Thyroid gland (tissue), 4 donors: ENCODE measurements at places on chromosomes 2 and 18. TPM values are rescaled to one million over a fixed set of nuclear protein-coding genes. Genes with fewer than 3 reads are reported as not detected.
A peak's percentile ranks its signal among the peaks of the same experiment; 100 is the strongest.

PTPN2 gene
- total RNA-seq = 34.6 TPM

DNA sequence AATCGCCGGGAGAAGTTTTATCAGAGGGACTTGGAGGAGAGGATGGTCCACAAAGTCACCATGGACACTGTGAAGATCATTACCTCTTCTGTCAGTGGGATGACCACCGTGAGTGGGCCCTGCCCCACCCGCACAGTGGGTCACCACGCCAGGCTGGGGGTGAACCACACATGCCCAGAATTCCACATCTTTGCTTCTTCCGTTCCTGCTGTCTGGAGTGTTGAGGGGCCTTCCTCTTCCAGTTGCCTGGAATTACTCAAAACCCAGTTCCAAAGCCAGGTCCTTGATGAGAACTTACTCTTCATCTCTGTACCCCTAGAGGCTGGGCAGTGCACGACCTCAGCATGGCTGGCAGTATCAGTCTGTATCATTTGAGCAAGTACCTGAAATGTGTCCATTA, 22.1 kb downstream of the MROH2A start:
- no peak for DNase-seq
- peak overlapping the region; percentile 12 for H3K27ac ChIP-seq
- H3K36me3 ChIP-seq = no peaks in the 10 kb centered on the region
- H3K4me3 ChIP-seq = no peak overlapping the region

GRCh38 chr2:187875261-187876141, 321.3 kb upstream of the TFPI start:
- H3K4me3 ChIP-seq = no peak overlapping the region
- H3K27ac ChIP-seq = no peak overlapping the region
- no peaks in the 10 kb centered on the region for H3K27me3 ChIP-seq
- no peaks in the 10 kb centered on the region for H3K36me3 ChIP-seq
- H3K4me1 ChIP-seq = no peaks in the 10 kb centered on the region

GRCh38 chr2:1556776-1557466, 143.7 kb downstream of the TPO start:
- no peaks in the 10 kb centered on the region for H3K27me3 ChIP-seq
- no peaks in the 10 kb centered on the region for H3K4me1 ChIP-seq
- H3K4me3 ChIP-seq = no peak overlapping the region
- H3K27ac ChIP-seq = no peak overlapping the region
- peak; percentile 89 for DNase-seq
- H3K36me3 ChIP-seq = peaks cover 21% of the 10 kb centered on the region

DNA sequence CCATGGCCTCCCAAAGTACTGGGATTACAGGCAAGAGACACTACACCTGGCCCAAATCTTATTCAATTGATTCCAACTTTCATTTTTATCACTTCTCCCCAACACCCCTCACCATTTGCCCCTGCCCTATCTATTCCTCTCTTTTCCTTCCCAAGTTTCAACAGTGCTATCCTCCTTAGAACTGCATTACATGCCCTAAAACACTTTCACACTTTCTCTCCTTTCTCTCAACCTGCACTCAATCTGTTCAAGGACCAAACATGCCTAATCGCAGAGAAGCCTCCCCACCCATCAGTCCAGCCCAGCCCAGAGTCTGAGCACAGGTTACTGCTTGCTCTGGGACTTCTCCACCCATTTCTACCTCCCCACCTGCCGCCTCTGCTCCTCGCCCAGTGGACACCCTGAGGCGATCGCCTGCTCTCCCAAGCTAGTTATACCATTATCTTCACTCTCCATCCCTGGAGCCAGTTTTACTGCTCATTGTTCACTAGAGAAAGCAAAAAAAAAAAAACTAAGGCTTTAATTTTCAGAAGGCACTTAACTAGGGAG, 23.7 kb upstream of the DSG1 start:
- H3K4me3 ChIP-seq = no peak overlapping the region
- H3K27me3 ChIP-seq = no peaks in the 10 kb centered on the region
- no peak overlapping the region for H3K27ac ChIP-seq
- no peaks in the 10 kb centered on the region for H3K4me1 ChIP-seq

MYOM1 gene
- total RNA-seq = 3.0 TPM

CPLX4 gene
- not detected for total RNA-seq

GRCh38 chr2:126534478-126534877, 121.5 kb upstream of the GYPC start:
- no peak overlapping the region for H3K27ac ChIP-seq
- DNase-seq = no peak
- no peaks in the 10 kb centered on the region for H3K27me3 ChIP-seq
- H3K4me3 ChIP-seq = no peak overlapping the region

- H3K27me3 ChIP-seq = no peaks in the 10 kb centered on the region
- no peaks in the 10 kb centered on the region for H3K36me3 ChIP-seq
- no peak overlapping the region for H3K4me3 ChIP-seq
- H3K4me1 ChIP-seq = no peaks in the 10 kb centered on the region
- DNase-seq = no peak
Observed at GRCh38 chr18:79570266-79571201, 109.1 kb upstream of the CTDP1 start.

MATN3 gene
- not detected for total RNA-seq

AP1S3 gene
- total RNA-seq = 51.3 TPM

THOC1 gene
- 111 TPM for total RNA-seq

DNA sequence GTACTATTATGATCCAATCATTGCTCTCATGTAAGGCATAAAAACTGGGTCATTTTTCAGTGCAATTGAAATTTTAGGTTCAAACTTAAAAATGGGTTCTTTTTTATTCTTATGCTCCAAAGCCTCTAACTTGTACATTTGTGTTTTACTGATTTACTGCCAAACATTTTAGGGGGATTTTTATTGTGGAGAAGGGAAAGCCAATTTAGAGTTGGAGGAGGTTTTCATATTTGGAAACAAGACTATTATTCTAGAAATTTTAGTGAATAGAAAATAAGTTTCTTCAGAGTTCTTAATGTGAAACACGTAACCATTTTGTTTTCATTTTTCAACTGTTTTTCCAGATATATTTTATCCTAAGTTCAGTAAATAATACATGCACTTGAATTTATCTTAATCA, 138.6 kb downstream of the DOCK10 start:
- no peaks in the 10 kb centered on the region for H3K27me3 ChIP-seq
- H3K4me3 ChIP-seq = no peak overlapping the region
- DNase-seq = no peak
- H3K36me3 ChIP-seq = no peaks in the 10 kb centered on the region
- no peak overlapping the region for H3K27ac ChIP-seq

- peaks cover 19% of the 10 kb centered on the region for H3K4me1 ChIP-seq
- H3K4me3 ChIP-seq = no peak overlapping the region
- no peak for DNase-seq
Observed at GRCh38 chr2:218863021-218863520, 3.5 kb downstream of the WNT6 start.

- no peak for DNase-seq
- no peak overlapping the region for H3K27ac ChIP-seq
- no peaks in the 10 kb centered on the region for H3K27me3 ChIP-seq
- H3K4me1 ChIP-seq = no peaks in the 10 kb centered on the region
- no peak overlapping the region for H3K4me3 ChIP-seq
- no peaks in the 10 kb centered on the region for H3K36me3 ChIP-seq
Observed at GRCh38 chr2:942775-943460, 7.7 kb upstream of the SNTG2 start.

PROM2 gene
- 21.4 TPM for total RNA-seq

- no peaks in the 10 kb centered on the region for H3K36me3 ChIP-seq
- no peak for DNase-seq
- no peaks in the 10 kb centered on the region for H3K4me1 ChIP-seq
- no peaks in the 10 kb centered on the region for H3K27me3 ChIP-seq
- H3K27ac ChIP-seq = no peak overlapping the region
Observed at GRCh38 chr2:73920577-73921545, 5.8 kb upstream of the DGUOK start.

GRCh38 chr18:294566-294965, 26.7 kb upstream of the THOC1 start:
- H3K27me3 ChIP-seq = no peaks in the 10 kb centered on the region
- no peaks in the 10 kb centered on the region for H3K36me3 ChIP-seq
- DNase-seq = no peak
- no peaks in the 10 kb centered on the region for H3K4me1 ChIP-seq
- no peak overlapping the region for H3K27ac ChIP-seq

DNA sequence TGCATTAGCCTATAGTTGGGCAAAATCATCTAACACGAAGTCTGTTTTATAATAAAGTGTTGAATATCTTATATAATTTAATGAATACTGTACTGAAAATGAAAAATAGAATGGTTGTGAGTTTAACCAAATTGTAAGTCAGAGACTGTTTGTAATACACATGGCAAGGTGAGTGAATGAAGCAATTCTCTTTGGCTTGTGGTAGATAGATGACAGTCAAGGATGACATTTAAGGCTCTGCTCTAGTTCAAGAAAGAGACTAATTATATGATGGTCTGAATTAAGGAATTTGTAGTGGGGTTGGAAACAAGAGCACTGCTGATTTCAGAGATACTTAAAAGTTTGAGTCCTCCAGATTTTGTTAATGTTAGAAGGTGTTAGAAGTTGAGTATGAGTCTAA, 207.7 kb downstream of the MCFD2 start:
- no peaks in the 10 kb centered on the region for H3K27me3 ChIP-seq
- no peak overlapping the region for H3K27ac ChIP-seq
- H3K4me1 ChIP-seq = peaks cover 33% of the 10 kb centered on the region
- no peak for DNase-seq
- H3K36me3 ChIP-seq = no peaks in the 10 kb centered on the region
- no peak overlapping the region for H3K4me3 ChIP-seq

- H3K27ac ChIP-seq = no peak overlapping the region
- H3K36me3 ChIP-seq = no peaks in the 10 kb centered on the region
- H3K27me3 ChIP-seq = no peaks in the 10 kb centered on the region
- no peak overlapping the region for H3K4me3 ChIP-seq
- no peak for DNase-seq
- H3K4me1 ChIP-seq = peaks cover 18% of the 10 kb centered on the region
Observed at GRCh38 chr18:35071819-35072247, 30.6 kb downstream of the MAPRE2 start.

CNGA3 gene
- total RNA-seq = 0.54 TPM

DNA sequence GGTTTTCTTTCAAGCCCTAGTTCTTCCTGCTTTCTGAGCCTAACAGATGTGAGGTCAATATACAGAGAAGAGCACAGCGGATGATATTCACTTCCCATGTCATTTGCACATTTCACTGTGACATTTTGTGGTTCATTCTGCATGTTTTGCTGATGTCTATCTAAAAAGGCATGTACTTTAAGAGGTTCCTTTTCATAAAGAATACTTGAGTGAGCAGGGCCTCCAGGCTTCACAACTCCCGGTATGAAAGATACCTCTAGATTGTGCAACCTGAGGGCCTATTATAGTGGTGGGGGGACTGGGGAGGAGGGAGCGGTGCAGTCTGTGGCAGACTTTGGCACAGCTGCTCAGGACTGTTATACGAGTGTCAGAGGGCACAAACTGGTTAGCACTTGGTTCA, 54.6 kb downstream of the CPO start:
- H3K27ac ChIP-seq = no peak overlapping the region
- no peaks in the 10 kb centered on the region for H3K27me3 ChIP-seq
- H3K4me3 ChIP-seq = no peak overlapping the region

GRCh38 chr2:20671736-20672080, 4.8 kb downstream of the GDF7 start:
- H3K27ac ChIP-seq = no peak overlapping the region
- no peak overlapping the region for H3K4me3 ChIP-seq
- H3K36me3 ChIP-seq = no peaks in the 10 kb centered on the region
- no peak for DNase-seq
- H3K4me1 ChIP-seq = peaks cover 15% of the 10 kb centered on the region

TRABD2A gene
- total RNA-seq = not detected

SERPINB7 gene
- not detected for total RNA-seq

DNA sequence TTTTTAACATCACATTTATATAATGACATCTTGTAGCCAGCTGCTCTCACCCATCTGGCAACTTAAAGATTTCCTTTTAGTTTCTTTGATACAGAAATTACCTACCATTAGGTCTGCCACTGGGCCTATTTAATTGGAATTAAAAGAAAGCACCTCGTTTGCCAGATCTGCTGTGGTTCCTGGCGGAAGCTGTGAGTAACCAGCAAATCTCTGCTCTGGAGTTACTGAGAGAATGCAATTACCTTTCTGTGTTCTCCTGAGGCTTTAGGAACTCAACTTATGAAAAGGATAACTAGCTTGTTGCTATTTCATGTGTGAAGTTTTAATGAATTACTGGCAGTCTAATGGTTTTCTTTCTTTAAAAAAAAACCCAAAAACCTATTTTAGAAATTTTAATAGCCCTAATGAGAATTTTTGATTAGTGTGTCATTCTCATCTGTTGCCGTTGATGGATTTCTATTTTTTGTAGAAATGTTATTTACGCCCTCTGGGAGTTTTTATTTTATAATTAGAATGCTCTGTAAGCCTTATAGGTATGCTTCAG, 69.7 kb upstream of the LYPD6B start:
- no peak for DNase-seq
- H3K36me3 ChIP-seq = no peaks in the 10 kb centered on the region
- H3K4me1 ChIP-seq = peaks cover 12% of the 10 kb centered on the region
- no peak overlapping the region for H3K27ac ChIP-seq

TIGD1 gene
- total RNA-seq = 6.7 TPM

GRCh38 chr2:120680136-120680761, 55.4 kb upstream of the GLI2 start:
- DNase-seq = peak; percentile 87
- H3K4me3 ChIP-seq = no peak overlapping the region
- peaks cover 40% of the 10 kb centered on the region for H3K4me1 ChIP-seq
- no peaks in the 10 kb centered on the region for H3K36me3 ChIP-seq
- no peak overlapping the region for H3K27ac ChIP-seq

DNA sequence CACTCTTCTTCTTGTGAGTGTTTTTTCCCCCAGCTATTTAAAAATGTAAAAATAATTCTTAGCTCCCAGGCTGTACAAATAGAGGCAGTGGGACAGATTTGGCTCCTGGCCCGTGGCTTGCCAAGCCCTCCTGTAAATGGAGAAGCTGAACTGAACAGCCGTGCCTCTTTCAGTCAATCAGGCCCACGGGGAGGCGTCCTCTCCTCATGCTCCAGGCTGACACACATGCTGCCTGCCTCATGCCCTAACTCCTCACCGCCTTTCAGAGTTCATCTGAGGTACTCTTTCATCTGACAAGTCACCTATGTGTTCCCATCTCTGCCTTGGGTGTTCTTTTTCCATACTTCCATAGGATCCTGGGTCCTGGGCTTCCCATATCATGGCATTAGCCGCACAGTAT, 58.9 kb downstream of the BMP10 start:
- no peaks in the 10 kb centered on the region for H3K36me3 ChIP-seq
- DNase-seq = no peak

DNA sequence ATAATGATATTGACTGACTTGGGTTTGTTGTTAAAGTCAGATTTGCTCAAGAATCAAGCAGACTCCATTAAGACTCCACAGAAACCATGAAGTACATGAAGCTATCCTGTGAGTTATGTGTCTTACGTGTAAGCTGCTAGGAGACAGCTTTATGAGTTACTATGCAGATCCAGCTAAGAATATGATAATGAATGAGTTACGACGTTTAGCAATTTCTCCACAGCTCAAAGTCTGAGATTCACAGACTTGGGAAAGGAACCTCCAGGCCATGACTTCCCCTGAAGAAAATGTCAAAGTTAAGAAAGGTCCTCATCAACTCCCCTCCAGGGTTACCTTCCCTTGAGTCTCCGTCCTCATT, 211.9 kb upstream of the HNRNPA3 start:
- no peak for DNase-seq
- no peaks in the 10 kb centered on the region for H3K36me3 ChIP-seq
- peaks cover 23% of the 10 kb centered on the region for H3K4me1 ChIP-seq
- no peak overlapping the region for H3K27ac ChIP-seq
- no peaks in the 10 kb centered on the region for H3K27me3 ChIP-seq

SLC4A3 gene
- total RNA-seq = 3.0 TPM

- H3K4me1 ChIP-seq = no peaks in the 10 kb centered on the region
- no peaks in the 10 kb centered on the region for H3K36me3 ChIP-seq
- H3K27me3 ChIP-seq = no peaks in the 10 kb centered on the region
- H3K4me3 ChIP-seq = no peak overlapping the region
- DNase-seq = no peak
Observed at GRCh38 chr2:15357922-15358321, 203.2 kb downstream of the NBAS start.

ANKMY1 gene
- 23.1 TPM for total RNA-seq
